Kidney epithelial cell (primary cell): ENCODE measurements at places on chromosomes 6 and 20.

DNA sequence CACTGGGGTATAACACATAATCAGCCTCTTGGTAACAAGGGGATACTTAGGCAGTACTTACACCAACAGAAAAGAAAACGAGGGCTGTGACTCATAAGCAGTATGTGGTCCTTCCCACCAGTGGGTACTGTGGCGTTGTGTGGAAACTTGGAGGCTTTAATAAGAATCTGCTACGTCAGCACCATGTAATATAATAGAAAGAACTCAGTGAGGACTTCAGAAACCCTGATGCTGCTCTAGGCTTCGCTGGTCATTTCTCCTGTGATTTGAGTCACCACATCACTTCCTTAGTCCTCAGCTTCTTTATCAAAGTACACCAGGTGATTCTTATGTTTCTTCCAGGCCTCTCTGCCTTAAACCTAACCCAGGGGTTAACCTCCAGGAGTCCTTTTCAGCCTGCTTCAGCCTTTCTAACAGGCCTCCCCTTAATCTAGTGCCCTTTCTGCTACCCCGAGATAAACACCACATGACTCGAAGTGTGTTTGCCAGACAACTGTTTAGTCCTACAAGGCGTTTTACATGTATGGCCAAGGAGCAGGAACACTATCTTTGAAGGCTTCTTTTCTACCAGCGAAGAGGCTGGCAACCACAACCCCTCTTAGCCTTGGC is 68.5 kb downstream of the FYN start:
- peak; percentile 64 for DNase-seq

DNA sequence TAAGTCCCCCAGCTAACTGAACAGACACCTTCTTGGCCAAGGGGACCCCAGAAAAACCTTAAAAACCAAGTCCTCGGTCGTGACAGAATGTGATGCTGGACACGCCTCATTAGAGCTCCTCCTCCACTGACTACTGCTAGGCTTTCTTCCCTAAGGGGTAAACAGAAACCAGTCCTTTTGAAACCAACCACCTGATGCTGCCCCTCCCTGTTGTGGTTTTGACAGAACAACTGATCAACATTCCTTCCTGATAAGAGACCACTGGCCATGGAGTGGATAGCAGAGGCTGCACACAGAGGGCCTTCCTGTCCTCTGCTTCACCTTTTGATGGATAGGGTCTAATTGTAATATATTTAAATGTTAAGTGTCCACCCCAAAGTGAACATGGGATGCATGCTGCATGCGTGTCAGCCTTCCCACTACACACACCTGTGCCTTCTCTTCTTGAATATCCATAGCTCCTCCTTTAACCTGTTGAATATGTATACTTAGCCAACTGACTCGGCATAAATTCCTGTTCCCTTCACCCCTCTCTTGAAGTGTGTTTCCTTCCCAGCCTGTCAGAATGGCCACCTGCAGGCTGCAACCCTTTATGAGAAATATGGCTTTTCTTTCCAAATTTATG is 27.9 kb upstream of the SLC2A12 start:
- peak; percentile 35 for DNase-seq

- DNase-seq: no peak
Observed at GRCh38 chr20:61347443-61347842, 95.4 kb downstream of the CDH4 start.

GRCh38 chr20:1478566-1478965 is 11.9 kb upstream of the NSFL1C start:
- DNase-seq: peak; percentile 53

- DNase-seq: no peak
Observed at GRCh38 chr6:157227202-157228166, 95.8 kb downstream of the TMEM242 start.

DNA sequence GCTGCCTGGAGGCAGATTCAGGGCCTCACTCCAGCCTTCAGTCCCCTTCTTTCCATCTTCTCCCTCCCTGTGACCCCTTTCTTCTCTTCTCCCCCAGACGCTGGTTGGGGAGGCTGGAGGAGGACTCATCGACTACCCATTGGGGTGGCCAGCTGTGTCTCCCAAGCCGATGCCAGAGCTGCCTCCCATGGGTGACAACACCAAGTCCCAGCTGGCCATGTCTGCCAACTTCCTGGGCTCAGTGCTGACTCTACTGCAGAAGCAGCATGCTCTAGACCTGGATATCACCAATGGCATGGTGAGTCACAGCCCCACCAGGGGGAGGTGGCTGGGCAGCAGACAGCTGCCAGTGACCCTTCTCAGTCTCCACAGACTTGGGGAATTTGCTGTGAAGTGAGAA is 12.9 kb downstream of the BPIFB4 start:
- DNase-seq: no peak

DNA sequence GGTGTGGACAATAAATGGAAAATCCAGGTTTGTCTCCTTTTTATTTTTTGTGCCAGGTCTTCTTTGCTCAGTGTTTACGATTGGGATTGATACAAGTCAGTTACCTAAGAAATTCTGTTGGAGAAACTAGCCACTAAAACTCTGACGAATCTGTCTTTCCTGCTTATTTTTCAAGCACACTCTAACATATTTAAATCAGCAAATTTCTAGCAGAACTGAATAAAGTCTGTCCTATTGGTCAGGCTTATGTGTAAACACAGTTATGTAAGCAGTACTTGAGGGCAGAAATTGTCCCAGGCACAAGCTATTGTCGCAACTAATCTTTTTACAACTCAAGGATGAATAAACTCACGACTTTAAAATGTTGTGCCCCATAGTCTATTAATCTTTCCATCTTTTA is 12.1 kb upstream of the EXOC2 start:
- DNase-seq: no peak

DNA sequence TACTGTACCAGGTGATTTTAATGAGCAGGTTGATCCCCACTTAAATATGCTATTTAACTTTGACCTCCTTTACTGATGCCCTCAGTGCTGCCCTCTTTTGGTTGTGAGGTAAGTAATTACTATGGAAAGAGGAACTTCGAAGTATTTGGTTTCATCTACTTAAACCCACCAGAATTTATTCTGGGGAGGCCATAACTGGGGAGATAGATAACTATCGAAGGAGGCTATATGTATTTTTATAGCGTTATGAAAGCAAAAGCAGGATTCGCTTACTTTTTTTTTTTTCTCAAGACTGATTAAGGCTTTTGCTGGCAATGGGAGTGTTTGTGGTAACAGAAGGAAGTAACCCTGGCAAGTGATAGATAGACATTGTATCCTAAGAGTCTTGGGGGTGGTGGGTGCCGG is 168.9 kb upstream of the CENPW start:
- DNase-seq: no peak

DNA sequence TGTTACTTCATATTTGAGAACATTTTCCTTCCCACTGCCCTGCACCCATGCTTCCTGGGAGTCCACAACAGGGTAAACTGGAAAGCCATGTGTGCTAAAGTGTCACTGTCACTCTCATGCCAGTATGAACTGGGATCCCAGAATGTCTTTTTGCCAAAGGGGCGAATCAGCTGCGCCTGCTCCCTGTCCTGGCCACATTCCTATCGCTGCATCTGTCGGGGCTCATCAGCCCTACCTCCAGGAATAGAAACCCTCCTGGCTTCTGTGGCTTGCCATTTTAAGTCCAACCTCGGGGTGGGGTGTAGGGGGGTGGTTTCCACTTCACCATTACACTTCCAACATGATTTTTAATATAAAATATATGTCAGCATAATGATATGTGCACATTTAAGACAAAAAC is 933 bp downstream of the KLHL31 start:
- DNase-seq: no peak

DNA sequence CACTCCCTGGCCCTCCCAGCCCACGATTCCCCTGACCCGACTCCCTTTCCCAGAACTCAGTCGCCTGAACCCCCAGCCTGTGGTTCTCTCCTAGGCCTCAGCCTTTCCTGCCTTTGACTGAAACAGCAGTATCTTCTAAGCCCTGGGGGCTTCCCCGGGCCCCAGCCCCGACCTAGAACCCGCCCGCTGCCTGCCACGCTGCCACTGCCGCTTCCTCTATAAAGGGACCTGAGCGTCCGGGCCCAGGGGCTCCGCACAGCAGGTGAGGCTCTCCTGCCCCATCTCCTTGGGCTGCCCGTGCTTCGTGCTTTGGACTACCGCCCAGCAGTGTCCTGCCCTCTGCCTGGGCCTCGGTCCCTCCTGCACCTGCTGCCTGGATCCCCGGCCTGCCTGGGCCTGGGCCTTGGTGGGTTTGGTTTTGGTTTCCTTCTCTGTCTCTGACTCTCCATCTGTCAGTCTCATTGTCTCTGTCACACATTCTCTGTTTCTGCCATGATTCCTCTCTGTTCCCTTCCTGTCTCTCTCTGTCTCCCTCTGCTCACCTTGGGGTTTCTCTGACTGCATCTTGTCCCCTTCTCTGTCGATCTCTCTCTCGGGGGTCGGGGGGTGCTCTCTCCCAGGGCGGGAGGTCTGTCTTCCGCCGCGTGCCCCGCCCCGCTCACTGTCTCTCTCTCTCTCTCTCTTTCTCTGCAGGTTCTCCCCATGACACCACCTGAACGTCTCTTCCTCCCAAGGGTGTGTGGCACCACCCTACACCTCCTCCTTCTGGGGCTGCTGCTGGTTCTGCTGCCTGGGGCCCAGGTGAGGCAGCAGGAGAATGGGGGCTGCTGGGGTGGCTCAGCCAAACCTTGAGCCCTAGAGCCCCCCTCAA is at the start of gene LTA:
TSS of gene LTA (plus strand) at position 249 of the 871 bp plus-strand sequence. CDS start at position 703, 454 bp downstream.
- DNase-seq: no peak

DNA sequence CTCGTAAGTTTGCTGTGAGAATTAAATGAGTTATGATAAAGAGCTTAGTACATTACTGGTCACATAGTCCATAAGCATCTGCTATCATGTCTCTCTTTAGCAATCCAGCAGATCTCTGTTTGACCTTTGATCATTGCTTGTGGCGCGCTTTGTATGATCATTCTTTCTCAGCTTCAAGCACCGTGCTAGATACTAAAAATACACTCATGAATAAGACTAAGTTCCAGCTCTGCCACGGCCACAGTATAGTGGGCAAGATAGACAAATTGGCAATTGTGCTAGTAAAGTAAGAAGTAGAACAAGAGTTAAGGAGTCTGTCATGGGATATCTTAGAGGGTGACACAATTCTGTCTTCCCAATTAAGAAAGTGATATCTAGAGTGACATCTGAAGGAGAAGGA is 75.2 kb upstream of the ADGRF1 start:
- DNase-seq: no peak

- no peak for DNase-seq
Observed at GRCh38 chr20:51667002-51667408, 101.2 kb downstream of the ATP9A start.

- DNase-seq: no peak
Observed at GRCh38 chr20:60058879-60059278, 100.7 kb downstream of the CDH26 start.

GRCh38 chr6:24649691-24650090 is 3.7 kb upstream of the KIAA0319 start:
- no peak for DNase-seq

GRCh38 chr6:139020689-139021088 is 7.9 kb upstream of the ABRACL start:
- no peak for DNase-seq

- DNase-seq: no peak
Observed at GRCh38 chr6:40825102-40825501, 213.9 kb downstream of the UNC5CL start.

DNA sequence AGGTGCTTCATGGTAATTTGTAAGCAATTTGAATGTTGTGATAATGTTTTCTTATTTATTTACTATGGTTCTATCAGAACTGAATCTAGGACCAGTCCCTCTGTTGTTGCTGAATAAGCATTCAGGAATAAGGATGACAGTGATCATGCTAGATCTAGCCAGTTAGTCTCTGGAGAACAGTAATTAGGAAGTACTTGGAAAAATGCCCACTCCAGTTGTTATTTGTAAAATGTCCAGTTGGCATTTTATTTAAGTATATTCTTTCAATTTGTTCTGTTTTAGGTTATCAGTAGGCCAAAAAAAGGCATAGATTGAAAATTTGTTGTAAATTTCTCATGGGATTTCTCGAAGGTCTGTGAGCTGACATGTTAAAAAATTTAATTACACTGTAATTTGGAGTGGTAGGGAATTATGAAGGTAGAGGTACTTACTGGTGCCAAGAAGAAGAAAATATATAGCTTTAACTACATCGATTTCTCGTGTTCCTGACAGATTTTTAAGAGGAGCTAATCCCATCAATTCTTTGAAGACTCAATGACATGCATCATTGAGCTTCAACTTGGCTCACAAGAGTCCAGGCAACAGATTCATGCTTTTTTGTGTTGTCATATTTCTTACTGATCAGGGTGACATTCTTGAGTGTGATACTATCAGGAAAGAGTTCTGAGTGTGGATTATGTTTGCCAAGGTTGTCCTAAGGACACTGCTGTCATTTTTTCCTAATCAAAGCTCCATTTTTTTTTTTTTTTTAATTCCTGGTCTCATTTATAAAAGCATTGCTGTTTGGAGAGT is 177.3 kb downstream of the CARMIL1 start:
- DNase-seq: no peak

DNA sequence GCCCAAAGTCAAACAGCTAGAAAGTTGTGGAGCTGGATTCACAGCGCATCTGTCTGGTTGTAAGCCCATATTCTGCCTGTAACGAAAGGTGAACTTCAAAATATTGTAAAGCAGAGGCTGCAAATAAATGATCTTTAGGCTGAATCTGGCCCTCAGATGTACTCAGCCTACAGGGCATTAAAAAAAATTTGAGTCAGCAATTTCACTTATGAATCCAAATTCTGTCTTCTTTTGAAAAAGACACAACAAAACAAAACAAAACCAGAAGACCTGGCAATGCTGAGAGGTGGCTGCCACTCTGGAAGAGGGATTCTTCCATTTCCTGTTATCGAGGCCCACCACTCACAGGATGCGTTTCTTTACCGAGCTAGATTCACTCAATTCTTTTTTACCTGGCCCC is 7.1 kb downstream of the LAMA4 start:
- DNase-seq: no peak

GRCh38 chr20:37385659-37386504 is 39.9 kb downstream of the SRC start:
- no peak for DNase-seq

DNA sequence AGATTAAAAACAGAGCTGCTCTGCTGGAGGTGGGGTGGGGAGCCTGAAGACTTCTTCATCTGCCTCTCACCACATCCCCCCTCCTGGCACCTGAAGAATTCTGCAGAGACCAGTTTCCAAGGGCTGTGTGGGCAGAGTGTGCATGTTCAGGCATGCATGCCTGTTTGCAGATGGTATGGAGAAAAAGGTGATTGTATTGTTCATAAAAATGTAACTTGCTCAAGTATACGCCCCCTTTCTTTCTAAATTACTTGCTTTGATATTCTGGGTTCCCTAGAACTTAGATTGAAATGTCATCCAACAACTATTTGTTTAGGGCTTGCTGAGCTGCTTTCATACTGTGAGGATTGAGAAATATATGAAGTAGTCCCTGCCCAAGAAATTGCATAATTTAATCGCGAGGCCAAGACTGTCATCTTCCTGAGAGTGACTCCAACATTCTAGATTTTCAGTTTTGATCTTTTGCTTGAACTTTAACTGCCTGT is 83.6 kb downstream of the LCA5 start:
- DNase-seq: peak; percentile 9

GRCh38 chr6:157944983-157945931 is 36.4 kb upstream of the SYNJ2 start:
- no peak for DNase-seq

- DNase-seq: no peak
Observed at GRCh38 chr6:148572676-148573335, 174.0 kb upstream of the UST start.

GRCh38 chr6:154123155-154123956 is 84.3 kb downstream of the OPRM1 start:
- DNase-seq: no peak

- no peak for DNase-seq
Observed at GRCh38 chr6:15615802-15616201, 47.0 kb downstream of the DTNBP1 start.

GRCh38 chr6:79005024-79005423 is 73.0 kb downstream of the PHIP start:
- no peak for DNase-seq
